COLO829 (cell line): ENCODE measurements at places on chromosomes 5 and 9.
A peak's percentile ranks its signal among the peaks of the same experiment; 100 is the strongest.

DNA sequence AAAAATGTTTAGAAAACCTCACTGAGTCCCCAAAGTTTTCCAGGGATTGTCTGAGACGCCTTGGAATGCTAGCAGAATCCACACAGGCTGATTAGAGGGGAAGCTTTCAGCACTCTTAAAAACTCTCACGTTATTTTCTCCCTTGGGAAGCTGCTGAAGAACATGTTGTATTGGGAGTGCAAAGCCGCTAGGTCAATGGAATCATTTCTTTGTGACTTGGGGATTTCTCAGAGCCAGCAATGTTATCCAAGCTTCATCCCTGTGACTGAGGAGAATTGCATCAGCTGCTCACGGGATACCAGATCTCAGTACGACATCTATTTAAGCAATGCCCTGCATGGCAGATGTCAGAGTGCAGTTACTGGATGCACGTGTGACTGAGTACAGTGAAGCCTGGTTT lies 426.4 kb upstream of the MPDZ start:
- DNase-seq, result no peak

GRCh38 chr9:12813960-12814876 lies 39.4 kb downstream of the LURAP1L start:
- DNase-seq, result peak; percentile 82

DNA sequence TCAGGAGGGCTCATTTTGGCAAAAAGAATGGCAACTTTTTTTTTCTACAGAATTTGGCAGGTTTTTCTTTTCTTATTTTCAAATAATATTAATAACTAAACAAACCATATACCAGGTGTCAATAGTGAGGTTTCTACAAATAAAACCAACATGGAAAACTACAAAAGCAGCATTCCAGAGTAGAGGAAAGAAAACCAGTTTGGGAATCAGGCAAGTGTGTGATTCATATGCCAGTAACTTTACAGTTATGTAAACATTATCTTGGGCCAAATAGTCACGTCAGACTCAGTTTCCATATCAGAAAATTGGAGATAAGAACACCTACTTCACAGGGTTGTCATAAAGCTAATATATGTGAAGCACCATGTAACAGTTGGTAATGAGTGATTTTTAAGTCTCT lies 51.7 kb downstream of the FBXW11 start:
- DNase-seq, result no peak

DNA sequence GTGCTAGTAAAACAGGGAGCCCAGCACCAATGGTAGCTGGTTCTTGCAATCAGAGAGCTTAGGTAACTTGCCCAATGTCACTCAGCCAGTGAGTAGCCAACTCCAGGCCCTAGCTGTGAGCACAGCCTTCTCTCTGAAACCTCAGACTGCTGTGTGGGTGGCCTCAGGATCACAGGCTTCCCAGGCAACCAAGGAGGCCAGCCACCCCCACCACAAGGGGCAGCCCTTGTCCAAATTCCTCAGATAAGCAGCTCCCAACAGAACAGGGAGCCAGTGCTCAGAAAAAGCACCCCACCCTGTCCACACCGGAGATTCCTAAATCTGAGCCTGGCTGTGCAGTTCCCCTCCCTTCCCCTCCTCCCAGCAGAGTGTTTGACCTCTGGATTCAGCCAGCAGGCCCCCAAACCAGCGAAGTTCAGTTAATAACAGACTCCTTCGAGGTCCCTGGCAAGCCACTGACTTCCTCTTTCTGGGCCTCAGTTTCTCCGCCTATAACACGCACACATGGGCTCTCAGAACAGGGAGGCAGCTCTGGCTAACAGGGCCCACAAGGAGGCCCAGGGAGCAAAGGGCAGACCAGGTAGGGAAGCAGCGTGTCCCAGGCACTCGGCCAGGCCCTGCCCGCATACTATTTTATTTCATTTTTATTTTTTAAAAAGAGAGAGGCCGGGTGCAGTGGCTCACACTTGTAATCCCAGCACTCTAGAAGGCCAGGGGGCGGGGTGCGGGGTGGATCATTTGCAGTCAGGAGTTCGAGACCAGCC lies 2.7 kb downstream of the EEIG1 start:
- peak; percentile 40 for DNase-seq

- no peak for DNase-seq
Measured at GRCh38 chr5:34498572-34498971, 157.6 kb upstream of the RAI14 start.

GRCh38 chr5:42461033-42461432 lies 37.8 kb downstream of the GHR start:
- DNase-seq, result no peak

DNA sequence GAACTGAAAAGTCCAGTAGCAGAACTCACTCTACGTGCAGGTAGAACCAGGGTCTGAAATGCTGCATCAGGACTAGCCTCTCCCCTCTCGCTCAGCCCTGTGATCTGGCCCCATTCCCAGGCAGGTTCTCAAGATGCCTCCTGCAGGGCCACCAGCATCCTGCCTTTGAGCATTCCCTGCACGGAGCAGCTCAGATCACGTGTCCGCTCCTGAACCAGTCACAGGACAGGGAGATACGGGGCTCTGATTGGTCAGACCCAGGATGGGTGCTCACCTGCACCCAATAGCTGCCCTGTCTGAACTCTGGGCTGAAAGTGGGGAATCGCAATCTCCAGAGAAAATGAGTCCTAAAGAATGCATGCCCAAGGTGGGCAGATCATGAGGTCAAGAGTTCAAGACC lies 50.8 kb downstream of the NEURL1B start:
- DNase-seq, result no peak

DNA sequence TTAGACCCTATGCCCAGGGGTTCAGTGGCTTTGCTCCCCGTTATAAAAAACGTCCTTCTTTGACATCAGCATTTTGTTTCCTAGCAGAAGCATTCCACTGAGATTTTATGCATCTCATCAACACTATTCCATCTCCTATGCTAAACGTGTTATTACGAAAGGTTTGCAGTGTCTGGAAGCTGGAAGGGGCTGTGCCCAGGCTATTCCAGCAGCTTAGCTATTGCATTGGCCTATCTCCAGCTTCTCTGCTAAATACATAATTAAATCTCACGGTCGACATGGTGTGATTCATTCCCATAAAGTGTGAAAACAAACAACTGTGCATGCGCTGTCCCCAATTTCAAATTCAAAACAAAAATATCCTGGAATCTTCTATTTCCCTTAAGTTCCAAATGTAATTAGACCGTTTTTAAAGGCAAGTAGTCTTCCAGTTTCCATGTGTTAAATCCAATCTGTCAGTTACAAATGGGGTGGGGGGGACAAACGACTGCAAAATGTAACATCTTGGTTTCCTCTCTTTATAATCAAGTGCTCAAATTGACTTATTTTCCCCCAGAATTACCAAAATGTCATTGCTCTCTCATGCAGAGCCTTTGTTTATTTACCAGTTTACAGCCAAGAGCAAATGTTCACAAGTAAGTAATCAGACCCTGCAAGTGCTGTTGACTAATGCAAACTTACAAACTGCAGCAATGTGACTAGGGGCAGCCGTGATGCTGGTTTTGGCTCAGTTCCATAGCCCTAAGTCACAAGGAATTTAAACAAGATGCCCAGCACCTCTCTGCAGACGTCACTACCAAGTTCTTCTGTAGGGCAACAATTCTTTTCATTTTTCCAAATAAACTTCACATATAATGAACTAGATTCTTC lies 212.3 kb upstream of the RORB start:
- no peak for DNase-seq

GRCh38 chr9:73011181-73011750 lies 58.4 kb upstream of the ALDH1A1 start:
- DNase-seq, result no peak

GRCh38 chr9:115098226-115098965 lies 19.6 kb downstream of the TNC start:
- DNase-seq, result no peak

GRCh38 chr9:32326146-32326545 lies 58.3 kb upstream of the ACO1 start:
- no peak for DNase-seq

GRCh38 chr5:37915097-37915736 lies 75.4 kb upstream of the GDNF start:
- no peak for DNase-seq

GRCh38 chr9:85577353-85577952 lies 164.3 kb downstream of the AGTPBP1 start:
- DNase-seq, result no peak

DNA sequence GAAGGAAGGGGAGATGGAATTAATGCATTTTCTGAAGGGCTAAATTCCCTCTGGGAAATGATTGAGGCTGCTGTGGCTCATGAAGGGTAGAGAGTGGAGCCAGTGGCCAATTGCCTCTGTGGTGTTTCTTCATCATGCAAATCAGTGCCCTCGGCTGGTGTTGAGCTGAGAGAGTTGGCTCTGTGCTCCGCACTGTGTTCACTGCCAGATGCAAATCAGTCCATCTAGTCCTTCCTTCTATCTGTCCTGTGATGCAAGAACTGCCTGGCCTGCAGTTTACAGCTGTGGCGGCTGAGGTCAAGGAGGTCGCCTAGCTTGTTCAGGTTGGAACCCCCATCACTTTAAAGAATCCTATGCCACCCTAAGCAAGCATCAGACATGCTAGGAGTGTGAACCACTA lies 6.0 kb downstream of the TMEM171 start:
- DNase-seq, result no peak
